ENCODE measurements at places on chromosomes 16 and 17. TPM values are rescaled to one million over a fixed set of nuclear protein-coding genes. Genes with fewer than 3 reads are reported as not detected.

TCAP gene
- 0.64 TPM for total RNA-seq

TOM1L1 gene
- total RNA-seq, result 28.4 TPM

DNA sequence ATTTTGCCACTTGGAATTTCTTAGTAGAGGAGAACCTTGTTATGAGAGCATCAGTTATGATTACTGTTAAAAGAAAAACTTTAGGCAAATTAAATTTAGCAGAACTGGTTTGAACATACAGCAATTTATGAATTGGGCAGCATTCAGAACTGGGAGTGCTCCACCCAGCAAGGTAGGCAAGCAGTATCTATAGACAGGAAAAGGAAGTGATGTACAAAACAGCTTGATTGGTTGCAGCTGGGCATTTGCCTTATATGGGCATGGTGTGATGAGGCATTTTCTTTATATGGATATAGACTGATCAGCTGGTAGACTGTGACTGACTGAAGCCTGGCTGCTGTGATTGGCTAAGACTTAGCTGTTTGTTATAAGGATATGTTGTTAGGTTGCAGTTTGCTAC lies 17.6 kb upstream of the CYLD start:
- DNase-seq, result no peak

DNA sequence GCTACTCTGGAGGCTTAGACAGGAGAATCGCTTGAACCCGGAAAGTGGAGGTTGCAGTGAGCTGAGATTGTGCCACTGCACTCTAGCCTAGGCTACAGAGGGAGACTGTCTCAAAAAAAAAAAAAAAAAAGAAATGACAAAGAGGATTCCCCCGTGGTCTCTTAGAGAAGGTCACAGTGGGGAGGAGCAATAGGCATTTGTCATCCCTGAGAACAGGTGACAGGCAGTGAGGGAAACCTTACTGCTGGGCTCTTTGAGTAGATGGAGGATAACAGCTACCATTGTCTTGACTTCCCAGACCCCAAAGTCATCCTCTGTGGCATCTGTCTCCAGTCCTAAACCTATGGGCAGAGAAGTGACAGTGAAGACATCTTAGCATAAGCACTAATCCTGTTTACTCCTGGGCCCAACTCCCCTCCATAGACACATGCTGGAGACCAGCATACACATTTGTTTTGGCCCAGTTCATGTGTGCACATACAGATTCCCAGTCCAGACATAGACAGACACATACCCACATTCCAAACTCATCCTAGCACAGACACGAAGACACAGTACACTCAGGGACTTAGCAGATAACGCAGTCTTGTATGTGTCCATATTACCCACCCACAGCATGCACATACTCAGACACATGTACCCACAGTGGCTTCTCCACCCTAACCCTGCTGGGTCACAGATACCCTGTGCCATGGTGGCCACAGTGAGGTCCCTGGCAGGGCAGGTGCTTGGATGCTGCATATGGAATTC lies 2.7 kb downstream of the ESRP2 start:
- no peak for DNase-seq

DNA sequence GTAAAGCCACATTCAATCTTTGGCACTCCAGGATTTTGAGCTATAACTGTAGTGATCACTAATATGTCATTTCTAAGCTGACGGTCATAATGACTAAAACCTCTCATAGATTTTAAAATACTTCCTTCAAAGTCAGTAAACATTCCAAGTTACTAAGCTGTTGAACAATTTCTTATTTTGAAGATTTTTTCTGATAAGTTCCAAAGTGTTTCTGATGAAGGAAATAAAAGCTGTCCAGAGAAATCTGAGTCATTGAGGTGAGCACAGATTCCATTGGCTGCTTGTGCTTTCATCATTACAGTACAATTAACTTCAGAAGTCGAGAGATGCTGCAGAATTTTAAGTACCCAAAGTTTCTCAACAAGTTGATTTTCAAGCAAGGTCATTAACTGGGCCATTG lies 23.9 kb downstream of the NLRC5 start:
- no peak for DNase-seq

- DNase-seq, result peak; percentile 94
These were observed 6.2 kb downstream of the ITGAE start for GRCh38 chr17:3794557-3795389.
